ENCODE measurements at places on chromosomes 5 and 9. TPM values are rescaled to one million over a fixed set of nuclear protein-coding genes. Genes with fewer than 3 reads are reported as not detected.

ABLIM3 gene
- total RNA-seq, result 5.8 TPM

AGGF1 gene
- 45.2 TPM for total RNA-seq

EGFLAM gene
- total RNA-seq, result 3.1 TPM

TAF11L9 gene
- not detected for total RNA-seq

PCDHGB1 gene
- total RNA-seq, result 7.8 TPM
